T-helper 9 cell (primary cell): ENCODE measurements at places on chromosomes 13 and 19.

GRCh38 chr13:71842003-71842402 lies 25.0 kb downstream of the DACH1 start:
- no peak for DNase-seq

DNA sequence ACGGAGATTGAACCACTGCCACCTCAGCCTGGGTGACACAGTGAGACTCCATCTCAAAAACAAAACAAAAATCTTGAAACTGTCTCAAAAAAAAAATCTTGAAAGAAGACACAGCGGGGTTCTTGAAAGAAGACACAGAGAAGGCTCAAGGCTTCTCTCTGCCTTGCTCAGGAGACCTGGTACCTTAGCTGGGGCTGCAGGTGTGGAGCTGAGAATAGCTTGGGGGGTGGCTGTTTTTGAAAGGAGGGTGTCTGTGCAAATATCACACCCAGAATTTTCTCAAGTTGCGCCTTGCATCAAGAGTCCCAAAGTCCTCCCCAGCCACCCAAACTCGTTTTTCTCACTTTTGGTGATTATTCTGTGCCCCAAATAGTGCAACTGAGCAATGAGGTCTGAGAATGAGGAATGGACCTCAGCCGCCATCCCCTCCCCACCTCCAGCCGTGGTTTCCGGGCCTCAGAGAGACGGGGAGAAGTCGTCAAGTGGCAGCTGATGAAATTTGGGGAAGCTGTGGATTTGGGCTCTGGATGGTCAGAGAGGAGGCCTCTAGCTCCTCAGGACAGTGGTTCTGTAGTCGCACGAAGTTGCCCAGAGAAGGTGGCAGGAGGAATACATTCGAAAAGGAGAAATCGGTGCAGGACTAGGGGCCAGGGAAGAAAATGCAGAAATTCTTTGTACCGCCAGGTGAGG lies 8.8 kb downstream of the S1PR2 start:
- DNase-seq = no peak

GRCh38 chr13:73673931-73674330 lies 460.3 kb downstream of the KLF12 start:
- DNase-seq = no peak

DNA sequence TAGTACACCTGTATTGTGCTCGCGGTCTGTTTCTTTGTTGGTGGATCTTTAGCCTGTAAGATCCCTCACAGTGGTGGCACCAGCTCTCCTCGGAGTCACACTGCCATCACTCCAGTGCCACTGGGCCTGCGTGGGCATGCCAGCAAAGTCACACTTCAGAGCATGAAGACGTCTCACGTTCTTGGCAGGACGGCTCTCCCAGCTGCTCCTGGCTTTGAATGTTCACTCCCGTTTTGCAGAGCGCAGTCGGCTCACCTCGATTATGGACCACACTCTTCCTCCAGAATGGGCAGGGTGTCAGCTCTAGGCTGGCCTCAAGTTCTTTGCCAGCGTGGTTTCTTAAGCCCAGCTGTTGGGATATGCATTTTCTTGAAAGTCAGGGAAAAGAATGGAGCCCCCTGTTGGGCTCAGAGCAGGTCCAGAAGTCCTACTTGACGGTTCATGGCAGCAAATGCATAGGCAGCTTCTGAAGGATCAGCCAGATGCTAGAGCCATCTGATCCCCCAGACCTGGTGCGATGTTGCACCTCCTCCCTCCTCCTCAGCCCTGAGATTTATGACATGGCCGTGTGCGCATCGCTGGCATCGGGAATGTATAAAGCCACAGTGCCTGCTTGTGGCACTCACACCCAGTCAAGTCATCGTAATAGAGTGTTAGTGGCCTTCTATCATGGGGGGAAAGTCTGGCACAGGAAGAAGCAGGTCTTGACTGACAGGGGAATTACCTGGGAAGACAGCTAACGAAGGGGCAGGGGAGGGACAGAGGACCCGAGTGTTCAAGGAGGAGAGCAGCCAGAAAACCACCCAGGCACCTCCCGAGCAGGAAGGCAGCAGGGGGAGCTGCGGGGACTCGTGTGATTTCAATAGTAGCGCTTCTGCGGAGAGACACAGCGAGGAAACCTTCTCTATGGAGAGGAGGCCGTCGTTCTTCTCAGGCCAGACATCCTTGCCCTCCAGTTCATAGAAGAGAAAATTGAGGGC lies 40.2 kb upstream of the NPAS1 start:
- no peak for DNase-seq

DNA sequence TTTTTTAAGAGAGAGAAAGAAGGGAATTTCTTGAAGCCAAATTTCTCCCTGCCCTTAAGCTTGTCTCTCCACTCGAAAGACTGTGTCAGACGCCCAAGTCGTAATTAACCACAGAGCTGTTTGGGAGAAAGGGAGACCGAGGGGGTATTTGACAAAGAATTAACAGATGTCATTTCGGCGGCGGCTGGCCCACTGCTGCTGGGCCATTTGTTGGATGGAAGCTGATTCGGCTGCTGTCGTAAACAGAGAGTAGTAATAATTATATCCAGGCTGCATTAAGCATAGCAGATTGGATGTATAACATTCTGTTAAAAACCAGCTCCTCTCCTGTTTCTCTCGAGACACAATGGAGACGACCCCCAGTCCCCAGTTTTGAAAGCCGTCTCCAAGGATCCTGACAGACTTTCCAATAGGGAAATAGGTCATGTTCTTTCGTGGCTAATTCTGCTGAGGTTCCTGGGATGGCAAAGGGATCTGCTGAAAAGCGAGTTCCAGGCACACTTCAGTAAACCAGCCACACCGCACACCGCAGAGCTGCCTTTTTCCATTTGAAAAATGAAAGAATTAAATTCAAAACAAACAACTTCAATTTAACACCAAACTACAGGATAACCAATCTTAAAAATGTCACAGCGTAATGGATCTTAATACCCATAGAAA lies 71.5 kb downstream of the KCTD15 start:
- DNase-seq = no peak

DNA sequence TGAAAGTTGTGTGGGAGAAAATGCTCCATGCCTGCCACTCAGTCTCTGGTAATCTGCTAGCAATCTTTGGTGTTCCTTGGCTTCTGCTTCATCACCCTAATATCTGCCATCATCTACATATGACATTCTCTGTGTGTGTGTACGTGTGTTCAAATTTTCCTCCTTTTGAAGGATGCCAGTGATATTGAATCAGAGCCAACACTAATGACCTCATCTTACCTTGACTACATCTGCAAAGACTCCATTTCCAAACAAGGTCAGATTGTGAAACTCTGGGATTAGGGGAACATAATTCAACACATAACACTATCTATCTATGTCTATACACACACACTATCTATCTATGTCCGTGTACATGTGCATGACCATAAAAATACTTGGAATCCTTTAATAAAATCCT lies 81.4 kb upstream of the IRS2 start:
- DNase-seq = no peak

DNA sequence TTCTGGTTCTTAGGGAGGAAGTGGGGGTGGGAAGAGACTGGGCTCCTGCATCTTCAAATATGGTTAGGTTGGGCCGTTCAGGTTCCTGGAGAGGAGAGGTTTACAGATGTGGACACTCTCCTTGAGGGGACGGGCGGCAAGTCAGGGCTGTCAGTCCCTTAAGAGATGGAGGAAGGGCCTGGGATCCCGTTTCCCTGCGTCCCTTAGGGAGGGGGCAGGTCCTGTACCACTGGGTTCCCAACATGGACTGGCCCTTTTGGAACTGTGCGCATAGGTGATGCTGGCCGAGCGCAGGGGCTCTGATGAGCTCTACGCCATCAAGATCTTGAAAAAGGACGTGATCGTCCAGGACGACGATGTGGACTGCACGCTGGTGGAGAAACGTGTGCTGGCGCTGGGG lies 10.9 kb upstream of the CACNG7 start:
- DNase-seq = no peak

GRCh38 chr13:43159026-43159461 lies 135.7 kb downstream of the DNAJC15 start:
- DNase-seq = no peak

GRCh38 chr19:7505288-7505681 lies 10.6 kb upstream of the ZNF358 start:
- no peak for DNase-seq

DNA sequence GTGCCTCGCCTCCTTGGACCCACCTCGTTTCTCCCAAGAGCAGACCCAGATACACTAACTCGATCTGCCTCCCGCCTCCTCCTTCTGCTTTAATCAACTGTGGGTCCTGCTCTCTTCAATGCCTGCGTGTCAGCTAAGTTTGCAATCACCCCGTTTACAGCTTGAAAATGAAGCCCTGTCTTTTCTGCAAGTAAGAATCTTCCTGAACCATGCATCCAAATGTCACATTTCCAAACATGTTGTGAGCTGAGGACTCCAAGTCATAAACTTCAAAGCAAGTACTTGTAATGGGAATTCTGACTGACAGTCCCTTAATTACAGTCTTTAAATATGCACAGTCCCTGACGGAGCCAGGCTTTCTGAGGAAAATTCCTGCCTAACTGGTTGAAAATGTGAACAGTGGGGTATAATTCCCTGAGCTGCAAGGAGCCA lies 154.9 kb upstream of the UQCRFS1 start:
- no peak for DNase-seq

DNA sequence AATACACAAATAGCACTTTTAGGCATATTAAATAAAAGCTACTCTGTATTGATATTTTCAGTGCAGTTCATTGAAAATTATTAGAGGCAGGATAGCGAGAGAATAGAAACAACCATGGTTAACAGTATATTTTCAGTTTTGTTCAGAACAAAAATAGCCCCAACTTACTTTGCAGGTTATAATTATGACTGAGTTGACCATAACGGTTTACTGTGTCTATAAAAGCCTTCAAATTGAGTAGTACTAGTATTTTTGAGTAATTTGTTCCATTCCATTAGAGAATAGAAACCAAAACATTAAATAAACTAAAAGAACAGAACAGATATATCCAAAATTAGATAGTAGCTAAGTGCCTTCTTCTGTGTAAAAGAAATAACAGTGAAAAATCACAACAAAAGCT lies 1108.4 kb upstream of the PCDH20 start:
- DNase-seq = no peak

DNA sequence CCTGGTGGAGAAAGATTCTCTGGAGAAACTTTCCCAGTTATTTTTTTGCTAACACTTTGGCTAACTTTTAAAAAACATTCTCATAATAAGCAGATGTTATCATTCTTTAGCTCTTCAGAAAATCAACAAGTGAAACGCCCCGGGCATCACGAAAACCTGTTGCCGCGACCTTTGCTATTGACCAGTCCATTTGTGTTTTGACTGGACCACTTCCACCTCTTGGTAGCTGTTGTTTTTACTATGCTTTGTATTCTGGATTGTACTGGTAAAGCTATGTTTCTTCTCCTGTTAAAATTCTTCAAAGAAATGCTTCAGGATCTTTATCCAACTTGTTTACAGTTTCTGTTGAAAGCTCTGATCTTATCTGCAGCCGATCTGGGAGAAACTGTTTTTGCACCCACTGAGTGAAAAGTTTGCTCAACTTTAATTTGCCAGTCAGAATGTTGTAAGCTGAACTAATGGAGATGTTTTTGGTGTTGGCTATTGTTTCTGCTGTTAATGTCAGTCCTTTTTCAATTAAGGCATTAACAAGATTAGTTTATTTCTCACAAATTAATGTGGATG lies 23.3 kb downstream of the UFM1 start:
- DNase-seq = no peak

DNA sequence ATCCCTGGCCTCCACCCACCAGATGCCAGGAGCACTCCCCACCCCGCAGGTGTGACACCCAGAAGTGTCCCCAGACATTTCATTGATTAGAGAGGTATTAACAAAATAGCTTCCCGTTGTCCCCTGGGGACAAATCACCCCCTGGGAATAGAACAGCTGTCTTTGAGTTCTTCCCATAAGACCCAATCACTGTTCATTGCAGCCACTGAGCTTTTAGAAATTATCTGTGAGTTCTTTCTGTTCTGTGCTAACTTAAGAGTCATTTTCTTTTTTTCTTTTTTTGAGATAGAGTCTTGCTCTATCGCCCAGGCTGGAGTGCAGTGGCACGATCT lies 32.8 kb downstream of the MYO9B start:
- no peak for DNase-seq

GRCh38 chr19:58252102-58252685 lies 23.5 kb downstream of the ZNF544 start:
- no peak for DNase-seq

- DNase-seq = no peak
Observed at GRCh38 chr19:39746836-39747529, 9.2 kb upstream of the CLC start.

GRCh38 chr13:112783978-112784371 lies 94.1 kb downstream of the ATP11A start:
- DNase-seq = no peak

DNA sequence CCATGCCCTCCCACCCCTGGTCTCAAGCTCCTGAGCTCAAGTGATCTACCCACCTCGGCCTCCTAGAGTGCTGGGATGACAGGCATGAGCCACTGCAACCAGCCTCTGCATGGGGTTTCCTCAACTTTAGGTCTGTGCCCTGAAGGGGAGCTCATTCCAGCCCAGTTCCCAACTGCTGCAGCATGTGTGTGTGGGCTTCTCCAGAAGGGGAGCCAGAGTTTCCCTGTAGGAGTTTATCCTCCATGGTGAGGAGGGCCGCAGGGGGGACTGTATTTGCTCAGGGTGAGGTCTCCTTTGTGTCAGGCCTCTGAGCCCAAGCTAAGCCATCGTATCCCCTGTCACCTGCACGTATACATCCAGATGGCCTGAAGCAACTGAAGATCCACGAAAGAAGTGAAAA lies 11.3 kb upstream of the ZNF808 start:
- DNase-seq = no peak

- peak; percentile 52 for DNase-seq
Observed at GRCh38 chr19:18519962-18520847, 1.7 kb downstream of the ELL start.

GRCh38 chr13:45296259-45296658 lies 44.7 kb downstream of the TPT1 start:
- no peak for DNase-seq

- DNase-seq = no peak
Observed at GRCh38 chr13:30401347-30401746, 20.9 kb upstream of the UBE2L5 start.

GRCh38 chr19:15461694-15462093 lies 2.6 kb downstream of the RASAL3 start:
- DNase-seq = no peak
